ENCODE measurements at places on chromosomes 3 and 15. TPM values are rescaled to one million over a fixed set of nuclear protein-coding genes. Genes with fewer than 3 reads are reported as not detected.

ZNF502 gene
- total RNA-seq = 4.3 TPM

TMEM89 gene
- total RNA-seq = not detected

GHRL gene
- total RNA-seq = not detected

- no peak for DNase-seq
Measured at GRCh38 chr15:90072978-90073640, 29.2 kb downstream of the IDH2 start.

DNA sequence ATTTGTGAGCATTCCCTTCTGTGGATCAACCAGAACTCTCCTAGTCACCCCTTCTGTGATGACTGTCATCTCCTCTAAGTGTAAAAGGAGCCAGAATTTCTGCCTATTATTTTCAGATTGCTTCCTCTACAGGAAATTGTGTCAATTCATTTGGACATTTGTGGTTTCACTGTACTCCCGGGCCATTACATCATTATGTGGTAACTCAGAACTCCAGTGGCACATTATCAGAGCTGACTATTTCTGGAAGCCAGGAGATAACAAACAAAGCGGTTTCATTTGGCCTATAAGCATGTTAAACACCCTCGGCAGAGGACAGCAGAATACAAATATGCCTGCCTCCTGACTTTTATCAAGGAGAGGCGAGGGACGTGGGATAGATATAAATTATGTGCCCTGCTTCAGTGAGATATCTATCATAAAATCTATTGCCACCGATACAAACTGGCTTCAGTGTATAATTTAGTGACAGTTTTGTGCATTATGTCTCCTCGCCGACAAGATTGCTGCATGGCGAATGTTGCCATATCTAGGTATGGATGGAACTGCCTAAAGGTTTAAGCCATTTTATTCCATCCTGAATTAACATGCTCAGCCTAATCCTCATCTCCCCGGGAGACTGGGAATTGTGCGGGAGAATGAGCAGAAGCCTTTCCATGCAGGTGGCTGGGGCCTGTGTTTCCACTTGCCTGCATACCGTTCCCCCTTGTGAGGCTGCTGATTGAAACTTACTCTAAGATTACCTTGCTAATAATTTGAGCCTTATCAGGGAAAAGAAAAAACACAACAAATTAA is 193.4 kb upstream of the SEMA6D start:
- DNase-seq = no peak

- DNase-seq = no peak
Measured at GRCh38 chr3:29942297-29942696, 661.4 kb downstream of the RBMS3 start.

DNA sequence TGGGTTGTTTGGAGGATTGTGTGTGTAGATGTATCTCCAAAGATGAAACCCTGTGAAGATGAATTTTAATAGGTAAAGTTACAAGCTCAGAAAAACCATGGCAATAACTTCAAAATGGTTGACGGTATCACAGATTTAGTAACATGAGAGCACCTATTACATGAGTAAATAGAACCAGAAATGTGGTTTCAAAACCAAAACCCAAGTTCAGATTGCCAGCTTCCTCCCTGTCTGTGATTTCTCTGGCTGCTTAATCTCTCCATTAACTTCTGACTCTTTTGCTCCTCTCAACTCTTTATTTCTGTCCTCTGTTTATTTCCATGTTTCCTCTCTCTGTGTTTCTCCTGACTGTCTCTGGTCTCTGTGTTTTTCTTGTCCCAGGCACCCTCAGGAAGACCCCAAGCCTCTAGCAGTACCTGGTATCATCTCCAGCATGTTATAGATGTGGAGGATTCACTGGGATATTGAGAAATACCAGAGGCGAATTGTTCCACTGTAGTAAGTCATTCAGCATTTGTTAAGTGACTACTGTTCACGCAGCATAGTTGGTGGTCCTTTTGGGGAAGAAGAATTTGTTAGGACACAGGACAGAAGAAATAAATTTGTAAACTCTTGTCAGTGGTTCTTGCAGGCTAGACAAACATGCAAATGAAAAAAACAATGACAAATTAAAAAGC is 138.8 kb downstream of the BBX start:
- DNase-seq = peak; percentile 48

DNA sequence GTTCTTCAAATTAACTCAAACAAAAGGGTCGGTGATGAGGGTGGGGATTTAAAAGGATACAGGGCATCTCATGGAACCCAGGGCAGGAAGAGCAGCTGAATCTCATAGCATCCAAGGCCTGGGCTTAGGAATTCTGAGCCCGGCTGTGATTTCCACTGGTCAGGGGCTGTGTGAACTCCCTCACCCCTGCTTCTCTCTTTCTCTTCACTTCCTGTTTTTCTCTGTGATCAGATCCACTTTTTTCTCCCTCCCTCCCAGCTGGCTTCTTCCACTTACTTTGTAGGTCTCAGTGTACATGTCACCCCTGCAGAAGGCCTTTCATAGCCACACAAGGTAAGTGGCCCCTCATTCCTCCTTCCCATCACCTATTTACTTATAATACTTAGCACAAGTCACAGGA is 68.2 kb upstream of the CORO2B start:
- no peak for DNase-seq

- peak; percentile 60 for DNase-seq
Measured at GRCh38 chr3:72018343-72018984, 233.5 kb upstream of the PROK2 start.

DNA sequence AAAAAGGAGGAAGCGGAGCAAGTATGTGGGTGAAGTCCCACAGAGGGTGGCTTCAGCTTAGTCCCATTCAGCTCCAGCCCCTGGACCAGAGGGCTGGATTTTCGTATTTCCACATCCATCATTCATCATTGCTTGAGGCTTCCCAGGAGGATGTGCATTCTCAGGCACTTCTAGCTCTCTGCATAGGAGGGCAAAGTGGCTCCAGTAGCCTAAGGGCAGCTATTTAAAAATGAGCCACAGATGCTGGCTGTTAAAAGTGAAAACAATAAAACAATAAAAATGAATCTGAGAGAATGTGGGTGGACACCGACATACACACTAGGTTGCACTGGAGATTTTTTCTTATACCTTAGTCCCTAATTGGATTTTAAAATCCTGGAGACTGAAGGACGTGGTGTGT is 629.2 kb upstream of the ZNF385D start:
- DNase-seq = no peak

Data from LHCN-M2 (cell line).